ENCODE measurements at places on chromosomes 1 and 21.

DNA sequence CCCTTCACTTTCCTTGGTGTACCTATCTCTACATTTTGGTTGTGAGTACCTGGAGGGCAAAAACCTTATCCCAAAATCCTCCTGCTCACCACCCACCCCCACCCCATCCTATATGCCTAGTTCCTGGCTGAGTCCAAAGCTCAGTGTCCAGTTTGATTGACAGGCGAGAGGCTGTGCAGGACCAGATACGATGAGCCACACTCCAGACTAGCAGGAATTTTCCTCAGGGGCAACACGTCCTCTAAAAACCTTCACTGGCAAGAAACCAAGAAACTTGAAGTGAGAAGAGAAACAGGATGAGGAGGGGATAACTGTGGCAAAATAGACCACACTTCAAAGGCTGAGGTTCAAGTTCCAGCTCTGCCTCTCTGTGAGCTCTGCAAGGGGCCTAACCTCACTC lies 1.1 kb upstream of the SLAMF8 start:
- DNase-seq: no peak

- no peak for DNase-seq
Measured at GRCh38 chr1:17338706-17339493, 30.9 kb downstream of the PADI4 start.

- DNase-seq: no peak
Measured at GRCh38 chr1:91080650-91081049, 58.8 kb upstream of the ZNF644 start.

DNA sequence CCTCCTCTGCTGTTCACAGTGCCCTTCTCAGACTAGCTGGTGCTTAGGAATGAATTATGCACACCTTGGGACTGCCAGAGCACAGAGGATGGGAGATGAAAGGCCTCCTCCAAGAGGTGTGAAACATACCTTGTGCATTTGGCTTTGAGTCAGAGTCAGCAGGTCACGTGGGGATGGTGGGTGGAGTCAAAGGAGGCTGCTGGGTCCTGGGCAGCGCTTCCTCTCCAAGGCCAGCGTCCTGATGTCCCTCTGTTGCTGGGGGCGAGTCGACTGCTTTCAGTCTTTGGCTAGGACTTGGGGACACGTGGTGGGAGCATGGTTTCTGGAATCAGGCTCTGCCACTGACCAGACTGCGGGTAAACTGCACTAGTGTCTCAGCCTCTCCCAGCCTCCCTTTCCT lies 91.2 kb downstream of the AJAP1 start:
- no peak for DNase-seq

GRCh38 chr1:9249534-9250410 lies 15.2 kb downstream of the H6PD start:
- DNase-seq: no peak

- no peak for DNase-seq
Measured at GRCh38 chr1:219505886-219506285, 107.0 kb downstream of the ZC3H11B start.

GRCh38 chr1:230327892-230328284 lies 98.2 kb downstream of the PGBD5 start:
- no peak for DNase-seq

Measured in activated naive CD4-positive, alpha-beta T cell (primary cell).